Posterior vena cava (tissue), 2 donors: ENCODE measurements at places on chromosomes 12 and 14. TPM values are rescaled to one million over a fixed set of nuclear protein-coding genes. Genes with fewer than 3 reads are reported as not detected.

The IL25 gene
- not detected for total RNA-seq

The TBX5 gene
- not detected for total RNA-seq

The PTHLH gene
- 1.8 TPM for total RNA-seq

The FOXG1 gene
- not detected for total RNA-seq

The SRRM4 gene
- total RNA-seq = not detected

The ARHGDIB gene
- total RNA-seq = 157 TPM

The NEUROD4 gene
- not detected for total RNA-seq

The FOXM1 gene
- 0.24 TPM for total RNA-seq
